ENCODE measurements at places on chromosomes 12 and 14.
A peak's percentile ranks its signal among the peaks of the same experiment; 100 is the strongest.

GRCh38 chr12:97650242-97650641 lies 187.6 kb downstream of the RMST start:
- peak; percentile 17 for DNase-seq

- DNase-seq: no peak
Observed at GRCh38 chr14:69695322-69696203, 71.4 kb upstream of the SRSF5 start.

GRCh38 chr12:47864646-47865235 lies 40.1 kb downstream of the VDR start:
- DNase-seq: no peak

DNA sequence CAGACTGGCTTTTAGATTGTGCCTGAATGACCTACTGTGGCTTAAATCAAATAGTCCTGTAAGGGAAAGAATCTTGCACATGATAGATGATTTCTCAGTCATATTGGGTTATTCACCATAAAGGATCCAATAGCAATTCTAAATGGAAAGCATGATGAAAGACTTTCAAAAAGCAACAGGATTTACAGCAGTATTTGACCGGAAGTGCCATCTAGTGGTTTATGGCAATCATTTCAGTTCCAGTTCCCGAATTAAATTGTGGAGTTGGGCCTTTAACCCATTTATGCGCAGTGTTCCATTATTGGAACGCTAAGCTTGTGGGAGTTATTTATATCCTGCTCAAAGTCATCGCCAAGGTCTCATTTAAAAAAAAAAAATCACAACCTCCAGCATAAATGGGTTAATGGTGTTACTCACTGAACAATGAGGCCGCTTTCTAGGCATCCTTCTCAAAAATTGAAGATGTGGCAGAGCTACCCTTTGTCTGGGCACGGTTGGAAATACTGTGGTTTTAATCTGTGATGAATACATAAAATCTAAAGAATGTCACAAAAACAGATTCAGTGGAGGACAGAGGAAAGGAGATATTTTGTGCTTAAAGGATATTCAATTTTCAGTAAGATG lies 60.8 kb upstream of the REP15 start:
- DNase-seq: peak; percentile 35

GRCh38 chr14:74525361-74525851 lies 31.8 kb downstream of the ISCA2 start:
- DNase-seq: no peak

DNA sequence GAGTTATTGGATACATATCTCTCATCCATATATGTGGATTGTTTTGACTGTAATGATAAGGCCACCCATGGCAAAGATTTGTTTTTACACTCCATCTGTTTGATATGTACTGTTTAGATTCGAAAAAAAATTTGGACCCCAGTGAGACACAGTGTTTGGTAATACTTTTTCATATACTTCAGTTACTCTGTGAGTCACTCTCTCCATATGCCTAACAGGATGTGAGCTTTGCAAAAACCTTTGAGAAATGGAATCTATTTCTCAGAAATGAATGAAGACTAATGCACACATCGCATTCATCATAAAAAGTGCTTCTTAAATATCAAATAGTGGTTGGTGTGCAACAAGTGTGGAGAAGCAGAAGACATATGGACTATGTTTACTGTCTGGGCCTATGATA lies 781.5 kb downstream of the SLC6A15 start:
- DNase-seq: no peak

GRCh38 chr12:108611884-108612415 lies 14.1 kb upstream of the TMEM119 start:
- DNase-seq: peak; percentile 38

GRCh38 chr14:81384900-81385299 lies 15.2 kb downstream of the STON2 start:
- DNase-seq: no peak

DNA sequence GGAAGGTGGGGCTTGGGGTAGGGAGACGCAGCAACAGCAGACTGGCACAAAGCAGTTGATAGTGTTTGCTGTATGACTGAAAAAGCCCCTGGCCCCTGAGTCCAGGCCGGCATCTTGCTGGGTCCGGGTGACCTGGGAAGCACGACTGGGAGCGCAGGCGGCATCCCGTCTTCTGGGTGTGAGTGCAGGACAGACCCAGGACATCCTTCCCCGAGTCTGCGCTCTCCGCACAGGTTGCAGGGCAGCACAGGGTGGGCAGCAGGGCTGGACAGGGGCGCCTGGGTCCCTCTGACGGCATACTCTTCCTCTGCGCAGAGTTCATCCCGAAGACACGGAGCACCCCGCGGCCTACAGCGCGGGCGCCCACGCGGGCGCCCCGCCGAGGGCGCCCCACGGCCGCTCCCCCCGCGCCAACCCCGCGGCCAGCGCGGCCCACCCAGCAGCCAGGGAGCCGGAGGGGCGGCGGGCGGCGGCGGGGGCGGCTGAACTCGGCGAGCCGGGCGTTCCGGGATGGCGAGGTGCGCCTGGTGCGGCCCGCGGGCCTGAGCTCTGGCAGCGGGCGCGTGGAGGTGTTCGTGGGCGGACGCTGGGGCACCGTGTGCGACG lies 9.2 kb upstream of the CYP46A1 start:
- DNase-seq: no peak

- DNase-seq: no peak
Observed at GRCh38 chr12:3223601-3224529, 146.7 kb downstream of the TSPAN9 start.

GRCh38 chr14:26344596-26344995 lies 253.2 kb downstream of the NOVA1 start:
- DNase-seq: no peak

- peak; percentile 77 for DNase-seq
Observed at GRCh38 chr12:104177663-104178501, 37.7 kb upstream of the TXNRD1 start.

DNA sequence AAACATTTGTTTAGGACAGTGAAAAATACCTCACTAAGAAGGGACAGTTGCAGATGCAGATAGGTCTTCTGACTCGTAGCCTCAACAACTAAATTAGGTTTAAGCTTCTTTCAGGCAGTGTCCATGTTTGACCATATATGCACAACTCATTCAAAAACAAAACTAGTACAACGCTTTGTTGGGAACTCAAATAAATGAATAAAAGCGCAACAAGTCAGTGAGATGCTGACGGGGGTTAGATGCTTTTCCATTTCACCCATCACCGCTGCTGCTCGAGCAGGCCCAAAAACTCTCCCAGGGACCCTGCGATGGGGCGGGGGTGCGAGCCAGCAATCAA lies 633 bp downstream of the RPAP3 start:
- no peak for DNase-seq

DNA sequence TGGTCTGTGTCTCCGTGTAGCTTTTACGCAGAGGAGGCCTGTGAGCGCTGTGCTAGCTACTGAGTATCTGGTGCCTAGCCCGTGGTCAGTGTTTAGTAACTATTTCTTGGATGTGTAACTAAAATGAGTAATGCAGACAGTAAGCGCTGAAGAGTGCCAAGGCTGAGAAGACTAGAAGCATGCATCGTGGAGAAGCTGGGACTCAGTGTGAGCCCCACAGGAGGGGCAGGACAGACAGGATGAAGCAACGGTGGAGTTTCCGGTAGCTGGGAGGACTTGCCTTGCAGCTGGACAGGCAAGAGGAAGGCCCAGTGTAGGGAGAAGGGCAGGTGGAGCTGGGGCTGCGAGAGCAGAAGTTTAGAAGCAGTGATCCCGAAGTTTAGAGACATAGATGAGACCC lies 233.4 kb upstream of the FKBP4 start:
- no peak for DNase-seq

DNA sequence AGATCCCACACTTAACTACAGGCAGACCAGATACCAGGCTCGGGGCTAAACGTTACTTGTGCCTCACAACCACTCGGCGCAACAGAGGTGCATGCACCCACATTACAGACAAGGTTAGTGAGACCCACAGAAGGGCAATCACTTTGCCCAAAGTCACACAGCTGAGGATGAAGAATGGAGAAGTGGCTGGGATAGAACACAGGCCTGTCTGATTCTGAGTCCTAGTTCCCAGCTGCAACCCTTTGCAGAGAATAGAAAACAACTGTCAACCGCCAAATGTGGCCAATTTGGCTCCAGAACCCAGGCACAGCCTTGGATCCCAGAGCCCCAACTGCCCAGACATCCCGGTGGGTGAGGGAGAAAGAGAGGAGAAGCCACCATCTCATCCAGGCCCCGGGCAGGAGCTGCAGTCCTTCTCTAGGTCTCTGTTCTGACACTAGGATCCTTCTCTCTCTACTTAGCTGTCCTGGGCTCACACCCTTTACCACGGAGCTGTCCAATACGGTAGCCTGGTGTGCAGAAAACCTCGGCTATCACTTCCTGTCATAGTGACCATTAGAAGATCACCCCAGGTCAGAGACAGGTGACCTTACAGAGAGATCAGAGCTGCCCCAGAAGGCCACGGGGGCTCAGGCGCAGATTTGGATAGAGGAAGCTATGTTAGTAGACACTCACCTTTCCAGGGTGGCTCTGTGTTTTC lies 59.1 kb downstream of the FAM222A start:
- no peak for DNase-seq

DNA sequence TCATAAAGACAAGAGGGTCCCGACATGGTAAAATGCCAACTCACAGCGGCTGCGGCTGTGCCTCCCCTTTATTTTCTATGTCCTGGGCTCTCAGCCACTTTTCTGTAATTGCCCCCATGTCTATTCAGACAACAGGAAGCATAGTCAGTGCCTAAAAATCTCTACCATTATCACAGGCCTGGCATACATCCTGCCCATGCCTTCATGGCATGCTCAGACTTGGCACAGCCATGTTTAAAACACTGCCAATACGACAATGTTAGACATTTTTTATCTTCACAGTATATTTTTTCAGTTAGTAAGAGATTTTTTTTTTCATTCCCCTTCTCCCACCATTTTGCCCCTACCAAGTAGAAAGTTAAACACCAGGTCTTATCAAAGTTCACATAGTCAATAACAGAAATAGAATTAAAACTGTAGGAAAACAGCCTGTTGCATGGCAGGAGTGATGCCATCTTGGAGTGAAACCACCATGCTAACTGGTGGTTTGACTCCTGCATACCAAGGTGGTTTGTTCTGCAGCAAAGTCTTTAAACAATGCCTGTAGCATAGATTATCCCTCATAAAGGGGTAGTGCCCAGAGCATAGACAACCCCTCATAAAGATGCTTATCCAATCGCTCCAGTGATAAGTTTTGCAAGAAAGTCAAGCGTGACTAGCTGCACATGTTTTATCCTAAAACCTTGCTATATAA lies 18.9 kb upstream of the CERS5 start:
- DNase-seq: no peak

DNA sequence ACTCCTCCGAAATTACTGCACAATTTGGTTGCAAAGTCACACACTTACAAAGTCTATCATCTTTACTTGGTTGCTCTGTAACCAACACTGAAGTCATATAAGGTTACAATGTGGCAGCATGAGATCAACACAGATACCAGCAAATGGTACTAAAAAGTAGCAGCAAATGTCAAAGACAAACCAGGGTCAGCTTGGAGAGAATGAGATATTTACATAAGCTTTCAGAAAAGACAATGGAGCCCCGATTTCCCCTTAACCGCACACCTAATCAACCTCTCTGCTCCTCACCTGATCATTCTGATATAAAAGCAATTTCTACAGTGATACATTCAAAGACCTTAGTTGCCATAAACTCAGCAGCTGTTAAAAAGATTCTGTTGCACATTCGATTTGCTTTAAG lies 76.4 kb upstream of the FOXN3 start:
- DNase-seq: no peak

DNA sequence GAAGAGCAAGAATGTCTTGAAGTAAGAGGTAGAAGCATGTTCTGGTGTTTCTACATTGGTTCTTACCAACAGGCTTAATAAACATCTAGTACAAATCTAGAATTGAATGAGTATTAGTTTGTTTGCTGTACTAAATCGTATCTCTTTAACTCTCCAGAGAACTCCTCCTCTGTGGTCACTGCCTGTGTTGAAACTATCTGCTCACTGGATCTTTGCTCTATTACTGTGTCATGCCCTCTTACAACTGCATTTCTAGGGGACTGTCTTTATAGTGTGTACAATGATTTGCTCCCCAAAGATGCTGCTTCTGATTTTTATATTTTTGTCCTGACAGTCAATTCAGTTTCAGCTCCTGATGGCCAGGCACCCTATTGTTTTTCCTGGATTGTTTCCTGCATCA lies 50.1 kb upstream of the E2F7 start:
- DNase-seq: no peak

DNA sequence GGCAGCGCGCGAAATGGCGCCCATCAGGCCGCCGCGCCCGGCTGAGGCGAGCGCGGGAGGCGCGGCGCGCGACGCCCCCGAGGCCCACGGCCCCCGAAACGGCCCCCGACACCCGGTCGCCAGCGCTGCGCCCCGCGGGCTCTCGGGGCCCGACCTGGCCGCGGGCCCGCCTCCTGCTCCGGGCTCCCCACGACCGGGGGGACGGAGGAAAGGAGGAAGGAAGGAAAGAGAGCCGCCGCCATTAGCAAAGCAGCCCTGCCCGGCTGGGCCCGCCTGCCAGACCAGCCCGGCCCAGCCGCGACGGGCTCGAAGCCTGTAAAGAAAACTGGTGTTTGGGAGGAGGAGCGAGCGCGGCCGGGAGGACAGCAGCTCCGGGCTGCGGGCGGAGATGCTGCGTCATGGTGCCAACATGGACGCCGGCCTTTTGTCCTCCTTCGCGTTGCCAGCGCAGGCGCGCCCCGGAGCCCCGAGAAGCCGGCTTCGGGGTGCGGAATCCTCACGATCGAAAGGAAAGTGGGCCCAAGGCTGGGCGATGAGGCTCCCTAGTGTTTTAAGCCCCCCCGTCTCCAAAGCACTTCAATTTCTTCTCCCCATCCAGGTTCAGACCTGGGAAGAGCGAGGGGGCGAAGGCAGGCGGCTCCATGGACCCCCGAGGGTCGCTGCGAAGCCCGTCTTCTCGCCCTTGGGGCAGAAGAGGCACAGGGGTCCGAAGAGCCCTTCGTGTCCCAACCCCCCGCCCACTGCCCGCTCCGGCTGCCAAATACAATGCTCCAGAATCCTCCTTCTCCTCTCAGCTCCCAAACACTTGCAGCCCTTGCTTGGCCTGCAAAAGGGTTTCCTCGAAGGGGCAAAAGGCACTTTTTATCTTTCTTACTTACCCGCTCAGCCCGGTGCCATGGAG lies 2.9 kb upstream of the SETD1B start:
- DNase-seq: no peak

DNA sequence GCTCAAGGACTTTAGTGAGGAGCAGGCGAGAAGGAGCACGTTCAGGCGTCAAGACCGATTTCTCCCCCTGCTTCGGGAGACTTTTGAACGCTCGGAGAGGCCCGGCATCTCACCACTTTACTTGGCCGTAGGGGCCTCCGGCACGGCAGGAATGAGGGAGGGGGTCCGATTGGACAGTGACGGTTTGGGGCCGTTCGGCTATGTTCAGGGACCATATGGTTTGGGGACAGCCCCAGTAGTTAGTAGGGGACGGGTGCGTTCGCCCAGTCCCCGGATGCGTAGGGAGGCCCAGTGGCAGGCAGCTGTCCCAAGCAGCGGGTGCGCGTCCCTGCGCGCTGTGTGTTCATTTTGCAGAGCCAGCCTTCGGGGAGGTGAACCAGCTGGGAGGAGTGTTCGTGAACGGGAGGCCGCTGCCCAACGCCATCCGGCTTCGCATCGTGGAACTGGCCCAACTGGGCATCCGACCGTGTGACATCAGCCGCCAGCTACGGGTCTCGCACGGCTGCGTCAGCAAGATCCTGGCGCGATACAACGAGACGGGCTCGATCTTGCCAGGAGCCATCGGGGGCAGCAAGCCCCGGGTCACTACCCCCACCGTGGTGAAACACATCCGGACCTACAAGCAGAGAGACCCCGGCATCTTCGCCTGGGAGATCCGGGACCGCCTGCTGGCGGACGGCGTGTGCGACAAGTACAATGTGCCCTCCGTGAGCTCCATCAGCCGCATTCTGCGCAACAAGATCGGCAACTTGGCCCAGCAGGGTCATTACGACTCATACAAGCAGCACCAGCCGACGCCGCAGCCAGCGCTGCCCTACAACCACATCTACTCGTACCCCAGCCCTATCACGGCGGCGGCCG lies 1.1 kb downstream of the PAX9 start:
- DNase-seq: no peak
